ENCODE measurements at places on chromosomes 11 and 22.

DNA sequence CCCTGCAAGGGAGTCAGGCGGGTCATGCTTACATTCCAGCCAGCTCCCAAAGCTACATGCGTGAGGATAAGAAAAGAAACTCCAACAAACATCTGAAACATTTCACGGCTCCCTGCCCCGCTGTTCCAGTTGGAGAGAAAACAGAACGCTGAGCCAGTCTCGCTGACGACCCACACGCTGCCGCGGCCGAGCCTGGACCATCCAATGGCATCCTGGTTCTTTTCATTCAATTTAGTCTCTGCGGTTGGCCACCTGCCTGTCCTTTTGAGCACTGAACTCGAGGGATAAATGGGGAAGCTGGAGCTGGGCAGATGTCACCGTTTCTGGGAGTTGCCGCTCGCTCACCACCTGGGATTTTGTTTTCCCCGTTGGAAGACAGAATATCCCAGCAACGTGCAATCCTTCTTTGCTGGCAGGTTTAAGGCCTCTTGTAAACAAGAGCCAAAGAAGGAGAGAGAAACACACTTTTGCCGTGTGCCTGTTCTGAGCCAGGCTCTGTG lies 45.3 kb upstream of the SHISAL1 start:
- DNase-seq = no peak

- no peak for DNase-seq
Measured at GRCh38 chr11:57938351-57938750, 85.3 kb upstream of the OR9Q1 start.

DNA sequence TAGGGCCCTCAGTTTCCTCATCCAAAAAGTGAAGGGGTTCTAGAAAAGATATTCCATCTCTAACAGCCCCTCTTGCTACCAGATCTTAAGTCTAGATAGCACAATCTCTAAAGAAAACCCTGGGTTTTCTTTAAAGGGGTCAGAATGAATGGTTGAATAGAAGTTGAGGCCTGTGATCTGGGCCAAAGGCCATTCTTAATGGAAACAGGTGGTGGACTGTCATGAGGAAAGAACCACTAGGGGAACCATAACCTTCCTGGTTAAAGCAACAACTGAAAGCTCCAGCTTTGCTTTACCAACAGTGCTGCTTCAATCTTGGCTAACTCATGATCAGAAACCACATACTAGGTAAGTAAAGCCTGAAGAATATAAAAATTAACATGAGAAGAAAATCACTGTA lies 1.8 kb downstream of the CELF1 start:
- DNase-seq = no peak

DNA sequence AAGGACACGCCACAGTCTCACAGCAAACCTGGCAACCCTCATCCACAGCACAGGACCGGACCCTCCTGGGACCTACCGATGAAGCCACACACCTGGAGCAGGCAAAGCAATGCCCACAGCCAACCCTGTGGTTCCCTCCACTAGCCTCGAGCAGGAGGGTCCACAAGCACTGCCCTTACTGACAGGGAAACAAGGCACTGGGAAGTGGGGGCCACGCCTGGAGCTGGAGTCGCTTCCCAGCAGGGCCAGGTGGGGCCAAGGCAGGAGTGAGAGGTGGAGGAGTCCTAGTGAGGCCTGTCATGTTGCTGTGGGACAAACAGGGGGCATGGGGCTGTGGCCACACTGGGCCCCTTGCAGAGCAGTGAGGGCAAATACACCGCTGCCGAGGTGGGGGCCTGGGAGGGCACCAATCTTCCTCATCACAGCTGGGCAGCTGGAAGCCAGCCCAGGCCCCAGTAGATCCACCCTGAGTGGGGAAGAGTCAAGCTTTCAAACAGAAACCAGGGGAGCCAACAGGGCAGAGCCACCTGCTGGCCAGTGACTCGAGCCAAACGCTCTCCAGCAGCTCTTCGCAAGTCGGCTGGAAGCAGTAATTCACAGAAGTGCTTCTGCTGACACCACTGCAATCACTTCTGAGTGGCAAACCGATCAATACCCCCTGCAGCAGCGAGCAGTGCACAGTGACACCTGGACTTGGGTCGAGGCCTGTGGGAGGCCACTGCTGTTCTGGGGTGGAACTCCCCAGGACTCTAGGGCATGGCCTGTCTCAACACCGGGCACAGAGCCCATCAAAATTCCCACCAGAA lies 13.7 kb downstream of the SULT4A1 start:
- no peak for DNase-seq

DNA sequence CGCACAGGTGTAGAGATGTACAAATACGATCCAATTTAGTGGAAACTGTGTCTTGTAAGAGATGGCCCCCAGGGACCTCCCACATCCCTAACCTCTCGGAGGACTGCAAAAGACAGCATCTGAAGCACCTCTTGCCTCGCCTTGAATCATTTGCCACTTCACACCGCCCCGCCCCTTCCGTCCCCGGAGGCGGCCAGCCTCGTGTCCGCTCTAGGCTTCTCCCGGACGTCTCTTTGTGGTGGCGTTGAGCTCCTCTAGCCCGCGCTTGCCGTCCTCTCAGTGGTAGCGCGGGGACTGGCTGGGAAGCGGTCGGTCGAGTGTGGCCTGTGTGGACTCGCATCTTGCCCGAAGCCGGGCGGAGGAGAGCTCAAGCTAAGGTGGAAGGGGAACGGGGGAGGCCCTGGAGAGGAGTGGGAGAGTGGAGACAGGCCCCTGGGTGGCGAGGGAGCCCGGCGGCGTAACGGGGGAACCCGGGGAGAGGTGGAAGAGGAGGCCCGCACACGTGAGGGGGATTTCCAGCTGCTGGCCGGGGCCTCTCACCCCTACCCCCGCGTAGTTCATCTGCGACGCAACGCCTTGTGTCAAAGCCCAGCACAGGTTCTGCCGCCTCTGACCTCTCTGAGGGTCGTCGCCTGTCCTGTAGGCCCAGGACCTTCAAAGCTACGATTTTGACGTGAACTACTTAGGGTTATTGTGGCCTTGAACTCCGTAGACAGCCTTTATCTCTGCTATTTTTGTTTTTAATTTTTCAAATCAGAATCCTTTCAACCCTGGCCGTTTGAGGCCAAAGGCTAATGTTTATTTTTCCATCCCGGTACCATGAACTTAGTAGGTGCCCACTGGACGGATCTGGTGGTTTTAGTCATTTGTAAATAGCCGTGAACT lies at the start of gene ARL14EP:
TSS of gene ARL14EP (plus strand) at position 279 of the 885 bp plus-strand sequence. CDS start 7,845 bp downstream, outside the sequence.
- DNase-seq = peak; percentile 93

- DNase-seq = no peak
Measured at GRCh38 chr22:36684841-36685240, 18.7 kb downstream of the CACNG2 start.

- DNase-seq = no peak
Measured at GRCh38 chr11:117005758-117006157, 92.5 kb downstream of the SIK3 start.

GRCh38 chr11:75728992-75729391 lies 11.4 kb downstream of the MOGAT2 start:
- no peak for DNase-seq

DNA sequence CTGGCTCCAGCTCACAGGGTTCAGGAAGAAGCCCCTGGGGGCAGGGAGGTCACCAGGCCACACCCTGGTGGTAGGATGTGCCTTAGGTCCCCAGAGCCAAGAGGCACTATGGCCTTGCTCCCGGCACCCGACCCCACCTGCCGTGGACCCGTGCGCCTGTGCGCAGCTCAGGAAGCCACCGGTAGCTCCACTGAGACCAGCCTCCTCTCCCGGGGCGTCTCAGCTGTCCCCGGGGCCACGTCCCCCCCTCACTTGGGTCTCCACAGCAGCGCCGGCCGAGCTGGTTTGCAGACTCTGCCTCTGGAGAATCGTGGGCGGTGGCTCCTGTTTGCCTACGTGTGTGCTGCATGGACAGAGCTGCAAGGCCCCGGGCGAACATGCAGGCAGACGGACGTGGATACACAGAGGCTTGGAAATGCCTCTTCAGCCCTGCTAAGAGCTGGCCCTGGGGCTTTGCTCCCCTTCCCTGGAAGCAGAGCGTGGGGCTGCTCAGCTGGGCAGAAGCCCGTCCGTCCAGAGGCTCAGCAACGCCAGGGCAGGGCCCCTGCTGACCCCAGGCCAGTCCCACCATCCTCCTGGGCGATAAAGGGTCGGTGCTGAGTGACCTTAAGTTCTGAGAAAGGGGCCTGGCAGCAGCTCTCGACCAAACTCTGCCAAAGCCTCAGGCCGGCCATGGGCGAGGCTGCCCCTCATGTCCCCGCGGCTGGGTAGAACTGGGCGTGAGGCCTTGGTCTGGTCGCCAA lies 15.3 kb upstream of the MUC5B start:
- DNase-seq = no peak

GRCh38 chr11:99706848-99707247 lies 686.1 kb downstream of the CNTN5 start:
- no peak for DNase-seq

GRCh38 chr11:61626580-61627380 lies 45.9 kb upstream of the SYT7 start:
- no peak for DNase-seq

DNA sequence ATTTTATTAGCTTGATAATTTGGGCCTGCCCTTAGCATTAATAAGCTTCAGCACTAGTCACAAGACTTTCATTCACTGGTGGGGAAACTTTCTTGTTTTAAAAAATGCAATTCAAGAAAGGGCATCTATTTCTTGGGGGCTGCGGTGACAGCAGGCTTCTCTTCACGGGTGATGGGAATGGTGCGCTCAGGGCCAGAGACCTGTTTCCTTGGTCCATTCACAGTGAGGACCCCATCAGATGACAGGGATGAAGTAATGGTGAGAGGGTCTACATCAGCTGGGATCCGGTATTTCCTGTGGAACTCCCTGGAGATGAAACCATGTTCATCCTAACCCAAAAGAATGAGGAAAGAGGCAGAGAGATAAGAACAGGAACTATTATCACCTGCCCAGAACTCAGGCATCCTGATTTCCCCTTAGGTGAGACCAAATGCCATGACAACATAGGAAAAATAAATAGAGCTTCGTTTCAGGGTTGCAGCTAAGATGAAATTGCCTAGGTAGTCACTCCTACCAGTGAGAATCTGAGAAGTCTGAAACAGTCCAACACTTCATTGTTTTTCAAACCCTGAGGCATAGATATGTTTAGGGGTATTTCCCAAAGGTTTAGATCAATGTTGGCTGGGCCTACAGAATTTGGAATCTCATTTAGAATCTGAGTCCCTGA lies 2.8 kb downstream of the CRYAB start:
- DNase-seq = no peak

GRCh38 chr11:44535191-44535980 lies 30.1 kb upstream of the CD82 start:
- no peak for DNase-seq

DNA sequence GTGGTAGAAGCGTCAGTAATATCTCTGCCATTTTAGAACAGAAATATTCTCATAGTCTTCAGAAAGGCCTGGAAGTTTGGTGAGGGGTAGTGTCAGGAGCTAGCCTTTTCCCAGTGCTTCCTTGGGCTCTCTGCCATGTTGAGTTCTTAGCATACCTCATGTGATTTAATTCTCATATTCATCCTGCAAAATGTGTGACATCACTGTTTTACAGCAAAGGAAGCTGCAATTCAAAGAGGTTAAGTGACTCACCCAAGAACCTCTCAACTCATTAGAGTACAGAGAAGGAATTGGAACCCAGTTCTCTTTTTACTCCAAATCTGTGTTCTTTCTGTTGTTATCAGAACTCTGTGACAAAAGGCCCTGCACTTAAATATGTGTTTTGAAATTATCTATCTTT lies 72.1 kb downstream of the RNF169 start:
- peak; percentile 78 for DNase-seq

- DNase-seq = no peak
Measured at GRCh38 chr11:122204206-122204605, 88.2 kb upstream of the BLID start.

GRCh38 chr11:112478806-112479205 lies 218.1 kb upstream of the PLET1 start:
- DNase-seq = no peak

GRCh38 chr11:128471138-128471661 lies 116.2 kb downstream of the ETS1 start:
- no peak for DNase-seq

- no peak for DNase-seq
Measured at GRCh38 chr11:35242412-35243242, 103.7 kb downstream of the CD44 start.

DNA sequence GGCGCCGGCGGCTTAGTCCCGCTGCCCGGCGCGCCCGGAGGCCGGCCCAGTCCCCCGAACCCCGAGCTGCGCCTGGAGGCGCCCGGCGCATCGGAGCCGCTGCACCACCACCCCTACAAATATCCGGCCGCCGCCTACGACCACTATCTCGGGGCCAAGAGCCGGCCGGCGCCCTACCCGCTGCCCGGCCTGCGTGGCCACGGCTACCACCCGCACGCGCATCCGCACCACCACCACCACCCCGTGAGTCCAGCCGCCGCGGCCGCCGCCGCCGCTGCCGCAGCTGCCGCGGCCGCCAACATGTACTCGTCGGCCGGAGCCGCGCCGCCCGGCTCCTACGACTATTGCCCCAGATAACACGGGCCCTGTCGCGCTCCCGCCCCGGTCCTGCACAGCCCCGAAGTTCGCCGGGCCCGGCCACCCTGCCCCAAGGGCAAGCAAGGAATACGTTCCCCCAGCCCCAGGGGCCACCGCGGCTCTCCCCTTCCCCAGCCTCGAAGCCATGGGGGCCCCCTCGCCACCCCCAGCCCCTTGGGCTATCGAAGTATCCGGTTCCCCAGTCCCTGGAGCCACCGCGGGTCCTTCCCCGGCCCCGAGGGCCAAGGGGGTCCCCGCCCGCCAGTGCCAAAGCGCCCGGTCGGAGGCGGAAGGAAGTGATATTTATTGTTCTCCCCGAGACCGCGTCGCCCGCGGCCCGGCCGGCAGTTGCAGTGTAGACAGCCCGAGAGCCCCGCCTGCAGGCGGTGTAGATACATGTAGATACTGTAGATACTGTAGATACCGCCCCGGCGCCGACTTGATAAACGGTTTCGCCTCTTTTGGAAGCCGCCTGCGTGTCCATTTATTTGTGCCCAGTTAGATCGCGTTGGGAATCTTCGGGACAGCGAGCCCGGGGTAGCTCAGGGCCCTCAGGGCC lies 6.2 kb downstream of the TBX1 start:
- no peak for DNase-seq

DNA sequence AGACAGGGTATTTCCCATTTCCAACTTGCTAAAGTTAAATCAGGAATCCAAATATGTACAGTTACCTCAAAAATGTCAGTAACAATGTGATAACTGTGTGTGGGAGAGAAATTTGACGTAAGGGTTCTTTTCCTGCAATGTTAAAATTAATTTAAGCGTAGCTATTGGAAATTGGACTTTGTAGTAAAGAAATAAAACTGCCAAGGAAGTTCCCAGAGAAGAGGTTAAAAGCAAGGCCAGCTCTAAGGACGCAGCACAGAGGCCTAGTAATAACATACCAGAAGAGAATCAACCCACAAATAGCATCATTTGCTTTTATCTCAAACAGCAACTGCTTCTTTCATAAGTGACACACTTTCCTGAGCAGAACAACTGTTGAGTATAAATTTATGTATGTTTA lies 36.8 kb upstream of the GRIA4 start:
- no peak for DNase-seq

- DNase-seq = no peak
Measured at GRCh38 chr11:1695548-1696108, 1.4 kb upstream of the KRTAP5-6 start.

Data from fibroblast of skin of left quadriceps (primary cell).